ENCODE measurements at places on chromosomes 5 and 9. TPM values are rescaled to one million over a fixed set of nuclear protein-coding genes. Genes with fewer than 3 reads are reported as not detected.

DNA sequence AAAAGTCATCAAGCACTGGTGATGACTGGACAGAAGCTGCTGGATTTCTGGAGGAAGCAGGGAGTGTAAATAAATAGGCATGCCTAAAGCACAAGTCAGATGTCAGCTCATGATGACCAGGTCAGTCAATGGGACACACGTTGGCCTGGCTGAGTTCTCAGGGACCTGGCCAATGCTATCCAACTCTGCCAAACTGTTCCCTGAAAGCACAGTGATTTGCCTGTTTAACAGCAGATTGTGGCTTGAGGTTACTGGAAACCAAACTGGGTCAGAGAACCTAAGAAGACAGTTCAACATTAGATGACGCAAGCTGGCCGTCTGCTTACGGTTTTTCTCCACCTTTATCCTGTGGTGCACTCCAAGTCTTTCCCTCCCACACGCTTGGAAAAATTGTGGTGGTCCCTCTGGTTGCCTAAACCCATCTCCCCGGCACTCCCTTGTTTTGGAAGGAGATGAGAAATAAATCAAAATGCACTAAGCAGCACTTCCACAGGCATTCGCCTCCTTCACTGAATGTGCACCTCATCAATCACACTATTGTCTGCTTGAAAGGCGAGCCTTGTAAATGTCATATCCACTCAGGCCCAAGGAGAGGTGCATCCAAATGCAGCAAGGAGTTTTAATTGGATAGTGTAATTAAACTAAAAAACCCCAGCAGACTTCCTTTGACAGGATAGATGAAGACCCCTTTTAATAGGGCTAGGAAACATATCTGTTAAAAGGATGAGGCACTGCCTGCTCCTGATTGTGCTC, 199.4 kb downstream of the GAPVD1 start:
- no peak overlapping the region for H3K27ac ChIP-seq
- no peak overlapping the region for H3K4me3 ChIP-seq
- no peak for DNase-seq
- H3K4me1 ChIP-seq, result no peaks in the 10 kb centered on the region
- H3K36me3 ChIP-seq, result peaks cover 55% of the 10 kb centered on the region

DNA sequence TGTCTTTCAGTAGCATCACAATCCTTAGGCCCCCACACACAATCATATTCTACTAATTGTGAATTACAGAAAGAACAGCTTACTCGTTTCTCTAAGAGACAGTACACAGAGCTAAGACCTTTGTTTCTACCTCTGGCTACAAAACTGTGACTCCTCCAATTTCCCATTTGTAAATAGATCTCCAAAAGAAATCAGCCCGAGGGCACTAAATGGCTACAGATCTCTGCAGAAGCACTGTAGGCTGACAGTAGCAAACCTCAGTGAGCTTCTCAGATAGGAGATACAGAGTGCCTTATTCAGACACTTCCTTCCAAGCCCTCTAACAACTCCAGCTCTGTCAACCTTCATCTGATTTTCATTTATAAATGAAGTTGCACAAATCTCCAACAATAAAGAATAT, 51.0 kb downstream of the EFNA5 start:
- no peak overlapping the region for H3K4me3 ChIP-seq
- peaks cover 3% of the 10 kb centered on the region for H3K27me3 ChIP-seq
- no peak for DNase-seq
- H3K27ac ChIP-seq, result no peak overlapping the region
- no peaks in the 10 kb centered on the region for H3K36me3 ChIP-seq

DNA sequence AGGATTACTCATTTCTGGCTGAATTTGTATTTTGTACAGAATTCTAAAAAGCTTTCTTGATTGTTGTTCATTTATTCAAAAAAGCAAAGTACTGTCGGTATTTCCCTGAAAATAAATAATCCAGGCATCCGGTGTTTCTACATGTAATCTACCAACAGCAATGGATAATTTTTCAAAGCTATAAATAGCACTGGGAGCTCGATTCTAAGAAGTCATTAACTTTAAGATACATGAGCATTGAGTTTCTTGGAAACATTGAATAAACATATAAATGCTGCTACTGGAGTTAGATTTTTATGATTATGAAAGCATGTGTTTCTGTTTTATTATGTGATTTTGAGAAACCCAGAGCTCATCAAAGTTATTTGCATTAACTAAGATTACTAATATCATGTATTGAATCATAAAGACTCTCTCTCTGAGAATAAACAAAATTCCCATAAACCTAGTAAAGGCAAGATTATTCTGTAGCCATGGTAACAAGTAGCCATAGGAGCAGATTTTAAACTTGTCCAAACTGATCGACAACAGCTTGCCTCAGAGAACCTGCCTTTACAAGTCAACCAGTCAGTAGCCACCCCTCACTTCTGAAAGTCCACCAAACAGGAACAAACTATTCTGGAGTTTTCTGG, 197.0 kb downstream of the DRD1 start:
- H3K4me3 ChIP-seq, result no peak overlapping the region
- no peak overlapping the region for H3K27ac ChIP-seq
- no peaks in the 10 kb centered on the region for H3K36me3 ChIP-seq
- no peak for DNase-seq
- H3K27me3 ChIP-seq, result peaks cover 20% of the 10 kb centered on the region

DNA sequence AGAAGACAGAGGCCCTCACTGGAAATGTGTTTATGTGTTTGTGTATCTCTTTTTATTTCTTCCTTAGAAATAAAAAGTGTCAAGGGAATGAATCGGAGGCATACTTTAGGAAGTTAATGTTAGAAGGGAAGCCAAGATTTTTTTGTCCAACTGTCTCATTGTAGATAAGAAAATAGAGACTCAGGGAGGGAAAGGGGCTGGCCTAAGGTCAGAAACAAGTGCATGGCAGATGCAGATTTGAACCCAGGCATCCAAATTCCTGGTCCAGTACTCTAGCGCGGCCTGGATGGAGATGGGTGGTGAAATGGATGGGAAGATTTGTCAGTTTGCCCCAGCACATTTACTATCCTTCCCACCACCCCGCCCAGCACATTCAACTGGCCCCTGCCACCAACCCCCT, 19.8 kb upstream of the TNIP1 start:
- peak overlapping the region; percentile 38 for H3K27ac ChIP-seq
- no peak for DNase-seq
- peaks cover 26% of the 10 kb centered on the region for H3K36me3 ChIP-seq
- H3K27me3 ChIP-seq, result no peaks in the 10 kb centered on the region
- no peak overlapping the region for H3K4me3 ChIP-seq
- peaks cover 39% of the 10 kb centered on the region for H3K4me1 ChIP-seq

DNA sequence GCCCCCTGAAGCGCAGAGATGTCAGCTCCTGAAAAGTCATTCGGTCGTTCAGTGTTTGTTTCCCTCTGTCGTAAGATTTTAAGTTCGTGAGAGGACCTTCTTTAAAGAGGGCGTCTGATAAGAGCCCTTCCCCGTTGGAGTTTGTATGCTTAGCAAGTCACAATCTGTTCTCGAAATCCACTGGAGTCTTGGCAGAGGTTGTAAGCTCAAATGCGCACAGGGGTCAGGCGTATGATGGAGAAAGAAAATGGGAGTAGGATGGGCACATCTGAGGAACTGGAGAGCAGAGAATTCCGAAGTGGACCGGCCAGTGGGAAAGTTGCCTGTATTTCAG, 710 bp downstream of the HSD17B4 start:
- H3K4me1 ChIP-seq, result peaks cover 19% of the 10 kb centered on the region
- no peak for DNase-seq
- H3K4me3 ChIP-seq, result peak overlapping the region; percentile 88
- H3K27ac ChIP-seq, result peak overlapping the region; percentile 73
- H3K27me3 ChIP-seq, result no peaks in the 10 kb centered on the region

DNA sequence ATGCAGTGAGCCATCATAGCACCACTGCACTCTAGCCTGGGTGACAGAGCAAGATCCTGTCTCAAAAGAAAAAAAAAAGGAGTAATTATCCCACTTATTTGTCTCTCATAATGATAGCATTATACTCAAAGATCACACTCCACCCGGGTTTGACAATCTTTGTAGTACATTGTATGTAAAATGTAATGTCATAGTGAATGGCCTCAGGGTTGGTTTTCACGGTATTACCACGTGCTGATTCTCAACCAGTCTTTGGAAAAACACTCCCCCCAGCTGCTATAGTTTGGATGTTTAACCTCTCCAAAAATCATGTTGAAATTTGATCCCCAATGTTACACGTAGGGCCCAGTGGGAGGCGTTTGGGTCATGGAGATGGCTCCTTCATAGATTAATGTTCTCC, 402.4 kb upstream of the GRAMD2B start:
- DNase-seq, result no peak
- H3K4me1 ChIP-seq, result no peaks in the 10 kb centered on the region
- no peak overlapping the region for H3K4me3 ChIP-seq
- no peaks in the 10 kb centered on the region for H3K27me3 ChIP-seq

DNA sequence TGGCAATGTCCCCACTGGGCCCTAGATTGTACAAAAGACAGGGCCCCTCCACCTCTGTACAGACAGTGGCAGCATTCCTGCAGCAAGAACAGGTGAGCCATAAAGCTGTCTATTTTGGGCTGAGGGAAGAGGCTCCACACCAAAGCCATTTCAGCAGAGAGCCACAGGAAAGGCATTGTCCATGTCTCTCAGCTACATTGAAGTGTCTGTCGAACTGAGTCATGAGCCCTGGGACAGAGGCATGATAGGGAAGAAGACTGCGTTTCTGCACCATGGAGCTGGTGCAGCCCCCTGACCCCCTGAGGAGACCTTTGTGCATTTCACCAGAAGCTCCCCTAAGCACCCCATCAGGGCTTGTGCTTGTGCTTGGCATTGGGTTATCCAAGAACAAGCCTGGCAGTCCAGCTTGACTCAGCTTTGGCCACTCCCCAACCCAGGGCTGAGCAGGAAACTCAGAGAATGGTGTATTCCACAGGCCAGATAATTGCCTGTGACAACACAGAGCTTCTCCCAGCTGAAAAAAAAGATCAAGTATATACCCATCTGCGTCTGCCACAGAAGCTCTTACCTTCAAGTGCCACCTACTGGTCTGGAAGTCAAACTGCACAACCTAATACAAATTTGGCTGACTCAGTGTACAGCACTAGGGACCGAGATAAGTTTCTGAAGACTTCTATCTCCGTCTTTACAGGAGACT, 5.9 kb upstream of the FRMD3 start:
- no peak for DNase-seq
- no peaks in the 10 kb centered on the region for H3K4me1 ChIP-seq
- no peak overlapping the region for H3K27ac ChIP-seq
- no peak overlapping the region for H3K4me3 ChIP-seq
- H3K36me3 ChIP-seq, result peaks cover 2% of the 10 kb centered on the region

- no peak for DNase-seq
- H3K27ac ChIP-seq, result no peak overlapping the region
- H3K4me3 ChIP-seq, result no peak overlapping the region
These were observed 181.3 kb downstream of the ESM1 start for GRCh38 chr5:54804086-54804485.

DNA sequence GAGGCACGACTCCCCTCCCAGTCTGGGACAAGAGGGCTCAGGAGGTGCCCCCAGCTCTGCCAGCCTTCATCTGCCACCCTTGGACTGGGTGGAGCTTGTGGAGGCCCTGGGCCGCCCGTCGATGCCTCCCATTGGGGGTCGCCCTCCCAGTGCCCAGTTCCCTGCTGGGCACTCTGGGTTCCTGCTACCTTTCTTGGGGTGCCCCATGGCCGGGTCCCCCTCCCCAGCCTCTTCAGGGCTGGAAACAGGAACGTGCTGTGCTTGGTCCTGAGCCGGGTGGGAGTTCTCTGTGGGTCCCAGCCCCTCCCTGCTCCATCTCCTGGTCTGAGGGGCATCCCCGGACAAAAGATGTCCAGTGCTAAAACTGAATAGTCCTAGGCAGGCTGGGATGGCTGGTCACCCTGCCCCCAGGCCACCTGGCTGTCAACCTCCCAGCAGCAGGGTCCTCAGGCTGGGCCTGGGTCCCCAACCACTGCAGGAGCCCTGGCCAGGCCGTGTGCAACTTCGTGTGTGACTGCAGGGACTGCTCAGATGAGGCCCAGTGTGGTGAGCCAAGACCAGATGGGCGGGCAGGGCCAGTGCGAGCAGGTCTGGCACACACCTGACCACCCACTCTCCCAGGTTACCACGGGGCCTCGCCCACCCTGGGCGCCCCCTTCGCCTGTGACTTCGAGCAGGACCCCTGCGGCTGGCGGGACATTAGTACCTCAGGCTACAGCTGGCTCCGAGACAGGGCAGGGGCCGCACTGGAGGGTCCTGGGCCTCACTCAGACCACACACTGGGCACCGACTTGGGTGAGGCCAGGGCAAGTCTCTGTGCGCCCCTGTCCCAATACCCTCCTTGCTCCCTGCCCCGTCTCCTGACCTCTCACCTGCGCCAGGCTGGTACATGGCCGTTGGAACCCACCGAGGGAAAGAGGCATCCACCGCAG, 784 bp downstream of the MAMDC4 start:
- H3K27me3 ChIP-seq, result peaks cover 1% of the 10 kb centered on the region
- DNase-seq, result no peak
- H3K4me1 ChIP-seq, result peaks cover 4% of the 10 kb centered on the region
- H3K36me3 ChIP-seq, result peaks cover 2% of the 10 kb centered on the region
- no peak overlapping the region for H3K27ac ChIP-seq
- no peak overlapping the region for H3K4me3 ChIP-seq

GRCh38 chr5:103452666-103453065, 109.9 kb downstream of the NUDT12 start:
- no peaks in the 10 kb centered on the region for H3K36me3 ChIP-seq
- H3K27me3 ChIP-seq, result peaks cover 11% of the 10 kb centered on the region
- H3K27ac ChIP-seq, result no peak overlapping the region
- DNase-seq, result no peak
- H3K4me1 ChIP-seq, result no peaks in the 10 kb centered on the region

GRCh38 chr5:120372899-120373298, 91.2 kb upstream of the PRR16 start:
- H3K27ac ChIP-seq, result no peak overlapping the region
- no peaks in the 10 kb centered on the region for H3K36me3 ChIP-seq
- no peaks in the 10 kb centered on the region for H3K27me3 ChIP-seq
- H3K4me3 ChIP-seq, result no peak overlapping the region

The FAM163B gene
- total RNA-seq, result not detected

The ATOSB gene
- total RNA-seq, result 3.7 TPM

The ARHGEF37 gene
- total RNA-seq, result 2.0 TPM

The CBY3 gene
- not detected for total RNA-seq

The FOXD4L4 gene
- total RNA-seq, result not detected

The C7 gene
- not detected for total RNA-seq

The SPATA6L gene
- total RNA-seq, result 0.91 TPM

The WDR38 gene
- not detected for total RNA-seq
